Pulmonary artery endothelial cell (primary cell): ENCODE measurements at places on chromosomes 3 and 15. TPM values are rescaled to one million over a fixed set of nuclear protein-coding genes. Genes with fewer than 3 reads are reported as not detected.

ANKRD63 gene
- total RNA-seq: 0.20 TPM in 1 of 2 replicates, not detected in the other

LRTM1 gene
- total RNA-seq: not detected in 2 replicates

CX3CR1 gene
- total RNA-seq: not detected in 2 replicates

FSIP1 gene
- 0.46 and 0.63 TPM in 2 replicates for total RNA-seq

FES gene
- 60.5 and 76.2 TPM in 2 replicates for total RNA-seq

TMC3 gene
- not detected in 2 replicates for total RNA-seq

UCN2 gene
- 0.07 TPM in 1 of 2 replicates, not detected in the other for total RNA-seq

BFSP2 gene
- total RNA-seq: not detected in 2 replicates

ZNF385D gene
- 0.79 and 1.2 TPM in 2 replicates for total RNA-seq

SMAD6 gene
- 14.9 and 18.9 TPM in 2 replicates for total RNA-seq

TASOR gene
- total RNA-seq: 71.6 and 103 TPM in 2 replicates

CFAP92 gene
- 0.04 and 0.07 TPM in 2 replicates for total RNA-seq

SLC24A5 gene
- total RNA-seq: not detected in 2 replicates

MAP3K13 gene
- 17.3 and 17.5 TPM in 2 replicates for total RNA-seq

RAD54L2 gene
- 17.8 and 20.1 TPM in 2 replicates for total RNA-seq

ITPKA gene
- total RNA-seq: 0.46 and 2.8 TPM in 2 replicates

AP3B2 gene
- total RNA-seq: not detected in 2 replicates

EPHA3 gene
- total RNA-seq: not detected in 2 replicates

CCR1 gene
- not detected in 2 replicates for total RNA-seq

LIPH gene
- total RNA-seq: 0.04 and 0.07 TPM in 2 replicates

ABCF3 gene
- total RNA-seq: 52.1 and 69.1 TPM in 2 replicates

PLA2G4B gene
- 0.26 and 0.85 TPM in 2 replicates for total RNA-seq

CPLX3 gene
- not detected in 2 replicates for total RNA-seq

THAP10 gene
- total RNA-seq: 1.2 and 3.3 TPM in 2 replicates

FBN1 gene
- 70.3 and 119 TPM in 2 replicates for total RNA-seq

SLC51B gene
- not detected in 2 replicates for total RNA-seq

TNFSF10 gene
- 41.5 and 108 TPM in 2 replicates for total RNA-seq

PDZRN3 gene
- total RNA-seq: not detected in 2 replicates

DBR1 gene
- total RNA-seq: 17.9 and 19.5 TPM in 2 replicates

TMCO5A gene
- not detected in 2 replicates for total RNA-seq

SCAANT1 gene
- total RNA-seq: not detected in 2 replicates

SHC4 gene
- 0.18 and 0.33 TPM in 2 replicates for total RNA-seq

ALDH1L1 gene
- not detected in 2 replicates for total RNA-seq

SERF2 gene
- total RNA-seq: 243 and 369 TPM in 2 replicates

PIGZ gene
- 1.3 and 3.8 TPM in 2 replicates for total RNA-seq

HIGD2B gene
- total RNA-seq: 0.07 and 0.13 TPM in 2 replicates

SNAP23 gene
- 205 and 245 TPM in 2 replicates for total RNA-seq

CCDC9B gene
- 17.0 and 25.1 TPM in 2 replicates for total RNA-seq

SMCO1 gene
- 0.07 TPM in 1 of 2 replicates, not detected in the other for total RNA-seq

BNC1 gene
- total RNA-seq: 14.2 and 25.0 TPM in 2 replicates
